ENCODE measurements at places on chromosomes 6 and 20.

DNA sequence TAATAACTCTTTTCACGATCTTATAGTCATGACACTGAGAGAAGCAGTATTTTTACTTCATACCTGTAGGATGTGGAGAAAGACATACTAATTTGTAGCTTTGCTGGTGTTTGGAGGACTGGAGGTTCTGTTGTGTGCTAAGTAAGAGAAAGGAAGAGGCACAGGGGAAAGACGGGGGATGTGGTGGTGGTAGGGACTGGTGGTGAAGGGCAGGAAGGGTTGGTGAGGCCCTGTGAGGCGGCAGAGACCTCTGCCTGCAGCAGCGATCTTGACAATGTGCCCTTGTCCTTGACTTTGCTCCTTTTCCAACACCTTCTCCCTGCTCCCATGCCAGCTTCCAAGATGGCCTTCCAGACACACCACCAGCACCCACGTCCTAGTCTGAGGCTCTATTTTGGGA, 32.6 kb upstream of the MPC1 start:
- DNase-seq, result no peak

GRCh38 chr20:59777814-59778575, 155.4 kb downstream of the SYCP2 start:
- DNase-seq, result no peak

- DNase-seq, result no peak
Measured at GRCh38 chr20:54585217-54585616, 109.8 kb downstream of the DOK5 start.

DNA sequence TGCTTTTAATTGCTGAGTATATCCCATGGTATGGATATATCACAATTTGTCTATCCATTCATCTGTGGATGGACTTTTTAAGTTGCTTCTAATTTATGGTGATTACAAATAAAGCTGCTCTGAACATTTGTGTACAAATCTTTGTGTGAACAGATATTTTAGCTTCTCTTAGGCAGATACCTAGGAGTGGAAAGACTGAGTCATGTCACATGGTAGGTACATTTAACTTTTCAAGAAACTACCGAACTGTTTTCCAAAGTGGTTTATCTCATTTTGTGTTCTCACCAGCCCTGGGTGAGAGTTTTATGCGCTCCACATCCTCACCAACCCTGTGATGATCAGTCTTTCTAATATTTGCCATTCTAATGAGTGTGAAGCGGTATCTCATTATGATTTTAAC, 31.0 kb upstream of the ZNFX1 start:
- no peak for DNase-seq

- no peak for DNase-seq
Measured at GRCh38 chr6:169635345-169635744, 66.5 kb downstream of the WDR27 start.

DNA sequence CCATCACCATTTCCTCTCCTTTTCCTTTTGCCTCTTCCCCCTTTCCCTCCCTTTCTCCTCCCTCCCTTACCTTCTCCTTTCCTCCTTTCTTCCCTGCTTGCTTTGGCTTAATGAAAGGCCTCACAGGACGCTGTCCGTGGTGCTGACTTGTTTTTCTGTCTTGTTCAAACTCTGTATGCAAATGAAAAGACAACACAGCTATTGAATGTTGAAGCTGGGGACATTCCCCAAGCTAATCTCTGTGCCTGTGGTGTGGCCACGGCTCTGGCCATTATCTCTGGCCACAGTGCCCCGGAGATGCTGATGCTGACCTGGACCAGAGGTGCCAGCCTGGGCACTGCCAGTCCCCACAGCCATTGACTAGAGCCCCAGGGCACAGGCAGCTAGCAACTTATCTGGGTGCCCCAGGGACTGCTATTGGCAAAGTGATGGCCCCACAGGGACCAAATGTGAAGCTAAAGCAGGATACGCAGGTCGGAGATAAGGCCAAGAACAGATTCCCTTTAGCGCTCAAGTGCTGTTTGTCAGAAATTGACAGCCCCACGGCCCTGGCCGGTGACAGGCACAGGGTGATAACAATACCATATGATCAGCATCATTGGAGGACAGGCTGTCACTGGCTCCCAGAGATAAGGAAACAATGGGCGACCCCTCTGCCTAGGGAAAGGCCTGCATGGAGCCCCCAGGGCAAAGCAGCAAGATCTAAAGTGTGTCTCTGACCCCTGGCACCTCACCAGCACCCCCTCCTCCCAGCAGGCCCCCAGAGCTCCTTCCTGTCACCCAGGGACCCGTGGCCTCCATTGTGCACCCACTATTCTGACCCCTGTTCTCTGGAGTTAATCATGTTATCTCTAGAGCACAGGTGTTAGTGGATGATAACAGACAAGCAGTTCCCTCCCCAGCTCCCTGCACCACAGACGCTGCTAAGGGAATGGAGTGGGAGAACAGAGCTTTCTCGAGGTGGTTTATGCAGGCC, 31.6 kb upstream of the SLC32A1 start:
- DNase-seq, result peak; percentile 53

- DNase-seq, result no peak
Measured at GRCh38 chr6:28720357-28721231, 194.9 kb downstream of the GPX5 start.

Measured in NCI-H1436 (cell line).